ENCODE measurements at places on chromosomes 6 and 20.

DNA sequence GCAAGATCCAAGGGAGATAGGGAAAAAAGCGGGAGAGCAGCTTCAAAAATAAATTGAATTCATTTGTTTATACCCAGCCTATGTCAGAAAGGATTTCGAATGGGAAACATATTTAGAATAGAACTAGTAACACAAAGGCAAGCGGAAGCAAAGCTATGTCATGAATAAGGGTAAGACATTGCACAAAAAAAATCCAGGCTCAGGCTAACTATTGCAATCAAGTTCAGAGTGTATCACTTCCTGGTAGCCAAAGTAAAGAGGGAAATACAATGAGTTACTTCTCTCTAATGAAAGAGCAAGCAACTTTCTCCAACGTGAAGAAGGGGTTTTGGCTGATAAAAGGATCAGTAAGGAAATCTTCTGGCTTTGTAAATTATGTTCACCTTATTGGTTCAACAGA is 212.8 kb downstream of the ZMYND8 start:
- DNase-seq: no peak

- DNase-seq: no peak
Measured at GRCh38 chr6:121651420-121651819, 216.0 kb downstream of the GJA1 start.

DNA sequence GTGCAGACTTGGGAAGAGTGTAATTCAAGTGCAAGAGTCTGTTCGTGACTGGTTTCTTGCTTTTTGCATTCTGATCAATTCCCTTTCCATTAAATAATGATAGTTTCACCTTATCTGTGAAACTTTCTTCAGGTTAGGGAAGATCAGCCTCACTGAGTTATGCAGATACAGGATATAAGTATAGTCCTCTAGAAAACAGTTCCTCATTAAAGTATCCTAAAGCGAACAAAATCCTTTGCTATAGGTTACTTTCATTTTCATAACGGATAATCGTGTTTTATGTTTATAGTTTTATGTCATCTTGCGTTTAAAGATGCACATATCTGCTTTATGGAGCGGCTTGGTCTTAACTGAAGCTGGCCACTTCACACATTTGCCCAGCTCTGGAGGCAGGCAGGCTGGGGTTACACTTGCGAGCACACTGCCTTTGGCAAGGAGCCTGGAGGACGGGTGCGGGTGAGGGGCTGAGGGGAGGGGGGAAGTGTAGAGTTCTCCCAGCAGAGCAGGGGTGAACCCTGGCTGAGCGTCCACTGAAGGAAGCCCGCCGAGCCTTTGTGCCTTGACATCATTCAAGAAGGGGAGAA is 123.5 kb upstream of the IFNGR1 start:
- no peak for DNase-seq

- DNase-seq: no peak
Measured at GRCh38 chr6:167564416-167565250, 239.7 kb downstream of the TTLL2 start.

All from activated T-cell treated with anti-CD3 and anti-CD28 coated beads for 4 hours (primary cell).